Brain (organoid and tissue), 16 donors: ENCODE measurements at places on chromosomes 3 and 15.

GRCh38 chr3:45712434-45713110 lies 23.4 kb downstream of the SACM1L start:
- no peak for DNase-seq

DNA sequence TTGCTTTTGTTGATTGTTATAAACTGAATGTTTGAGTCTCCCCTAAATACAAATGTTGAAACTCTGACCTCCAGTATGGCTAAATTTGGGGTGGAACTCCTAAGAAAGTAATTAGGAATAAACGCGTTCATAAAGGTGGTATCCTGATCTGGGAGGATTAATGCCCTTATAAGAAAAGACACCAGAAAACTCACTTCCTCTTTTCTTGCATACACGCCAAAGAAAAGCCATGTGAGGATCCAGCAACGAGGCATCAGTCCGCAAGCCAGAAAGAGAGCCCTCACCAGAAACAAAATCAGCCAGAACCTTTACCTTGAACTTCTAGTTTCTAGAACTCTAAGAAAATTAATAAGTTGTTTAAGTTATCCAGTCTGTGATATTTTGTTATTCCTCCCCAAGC lies 37.4 kb upstream of the AZI2 start:
- no peak for DNase-seq

- DNase-seq: no peak
Observed at GRCh38 chr3:187465503-187465902, 97.3 kb downstream of the RTP4 start.

DNA sequence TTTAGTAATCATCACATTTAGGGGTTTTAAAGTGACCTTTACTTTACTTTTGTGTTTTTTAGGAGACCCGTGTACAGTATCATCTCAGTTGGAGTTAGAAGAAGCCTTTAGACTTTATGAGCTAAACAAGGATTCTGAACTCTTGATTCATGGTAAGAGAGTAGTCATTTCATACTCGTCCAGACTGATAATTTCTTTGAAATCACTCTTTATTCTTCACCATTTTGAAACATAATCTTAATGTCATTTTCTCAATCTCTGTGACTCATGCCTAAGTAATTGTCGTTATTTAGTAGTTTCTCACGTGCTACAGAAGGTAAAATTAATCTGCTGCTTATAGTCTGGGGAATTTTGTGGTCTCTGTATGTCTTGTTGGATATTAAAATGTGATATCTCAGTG lies 37.7 kb downstream of the PRKCI start:
- DNase-seq: no peak

DNA sequence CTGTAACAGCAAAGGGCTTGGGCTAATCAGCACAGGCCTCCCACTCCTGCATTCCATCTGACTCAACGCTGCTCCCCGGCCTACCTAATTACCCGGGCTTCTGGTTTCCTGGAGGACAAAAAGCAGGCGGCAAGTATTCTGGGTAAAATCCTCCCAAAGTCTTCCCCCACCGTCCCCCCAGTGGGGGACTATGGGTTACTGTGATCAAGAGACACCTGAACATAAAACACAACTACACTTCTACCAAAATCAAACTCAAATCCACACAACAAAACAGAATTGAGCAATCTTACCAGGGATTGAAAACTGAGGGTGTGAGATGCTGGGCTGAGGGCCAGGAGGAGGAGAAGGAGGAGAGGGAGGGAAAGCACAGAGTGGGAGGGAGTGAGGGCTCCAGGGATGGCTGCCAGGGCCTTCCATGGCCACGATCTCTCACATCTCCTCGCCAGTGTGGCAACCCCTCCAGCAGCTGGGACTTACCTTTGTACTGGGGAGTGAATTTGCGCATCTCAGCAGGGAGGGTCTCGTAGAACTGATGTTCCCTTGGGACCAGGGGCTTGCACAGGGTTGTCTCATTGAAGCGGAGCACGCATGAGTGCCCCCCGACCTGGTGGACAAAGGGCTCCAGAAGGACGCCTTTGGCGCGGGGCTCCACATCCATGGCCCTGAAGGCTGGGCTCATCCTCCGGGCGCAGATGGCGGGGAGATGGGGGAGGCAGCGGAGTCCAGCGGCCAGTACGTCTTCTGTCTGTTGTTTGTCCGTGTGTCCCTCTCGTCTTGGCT lies 9.1 kb upstream of the NCKIPSD start:
- DNase-seq: peak; percentile 86

- DNase-seq: no peak
Observed at GRCh38 chr3:114904633-114905032, 242.5 kb downstream of the ZBTB20 start.

DNA sequence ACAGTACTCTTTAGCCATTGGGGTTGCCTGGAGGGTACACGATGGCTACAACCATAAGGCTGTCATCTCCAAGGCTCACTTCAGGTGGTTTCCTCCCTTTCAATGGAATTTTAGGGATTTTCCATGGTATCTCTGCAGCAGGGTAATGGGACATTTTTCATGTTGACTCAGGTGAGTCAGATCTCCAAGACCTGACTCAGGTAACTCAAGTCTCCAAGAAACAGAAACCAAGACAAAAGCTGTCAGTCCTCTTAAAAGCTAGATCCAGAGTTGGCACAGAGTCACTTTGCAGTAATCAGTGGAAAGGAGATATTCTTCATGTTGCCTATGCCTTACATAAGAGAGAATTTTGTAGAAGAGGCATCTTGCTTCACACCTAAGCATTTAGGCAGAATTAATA lies 375.8 kb upstream of the ARPP21 start:
- DNase-seq: no peak

DNA sequence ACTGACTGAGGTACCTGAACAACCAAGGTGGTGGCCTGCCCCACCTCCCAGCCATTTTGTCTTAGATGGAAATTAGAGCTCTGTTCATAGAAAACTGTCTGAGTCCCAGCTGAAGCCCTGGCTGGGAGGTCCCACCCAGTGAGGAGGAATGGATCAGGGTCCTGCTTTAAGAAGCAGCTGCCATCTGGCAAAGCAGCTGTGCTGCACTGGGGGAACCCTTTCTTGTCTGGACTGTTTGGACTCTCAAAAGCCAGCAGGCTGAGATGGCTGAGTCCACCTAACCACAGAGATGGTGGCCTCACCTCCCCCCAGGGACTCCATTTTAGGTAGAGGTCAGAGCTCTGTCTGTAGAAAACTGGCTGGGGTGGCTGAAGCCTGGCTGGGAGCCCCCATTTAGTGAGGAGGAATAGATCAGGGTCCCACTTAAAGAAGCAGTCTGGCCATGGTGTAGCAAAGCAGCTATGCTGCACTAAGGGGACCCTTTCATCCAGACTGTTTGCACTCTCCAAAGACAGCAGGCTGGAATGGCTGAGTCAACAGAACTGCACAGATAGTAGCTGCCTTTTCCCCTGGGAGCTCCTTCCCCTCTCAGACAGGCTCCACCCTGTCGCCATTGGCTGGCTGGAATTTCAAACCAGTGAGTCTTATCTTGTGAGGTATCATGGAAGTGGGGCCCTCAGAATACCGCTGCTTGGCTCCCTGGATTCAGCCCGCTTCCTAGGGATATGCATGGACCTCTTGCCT lies 116.9 kb downstream of the EPHA6 start:
- DNase-seq: no peak

DNA sequence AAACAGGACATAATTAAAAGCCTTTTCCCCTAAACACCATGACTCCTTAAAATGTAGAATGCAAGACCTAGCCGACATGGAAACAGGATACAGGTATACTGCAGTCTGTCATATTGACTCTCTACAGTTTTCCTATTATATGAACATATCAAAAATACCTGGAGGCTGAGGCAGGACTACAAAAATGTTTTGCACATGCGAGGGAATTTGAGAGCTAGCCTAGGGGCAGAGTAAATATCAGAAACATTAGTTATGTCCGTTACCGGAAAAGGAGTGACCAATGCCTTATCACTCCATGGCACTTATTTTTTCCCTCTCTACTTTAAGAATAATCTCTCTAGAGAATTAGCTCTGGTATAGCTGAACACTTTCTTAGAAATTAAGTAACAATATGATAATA lies 732.3 kb downstream of the TUSC7 start:
- DNase-seq: no peak

GRCh38 chr15:76150971-76151598 lies 91.3 kb downstream of the TMEM266 start:
- peak; percentile 86 for DNase-seq

GRCh38 chr3:81585056-81585455 lies 176.4 kb downstream of the GBE1 start:
- DNase-seq: no peak

DNA sequence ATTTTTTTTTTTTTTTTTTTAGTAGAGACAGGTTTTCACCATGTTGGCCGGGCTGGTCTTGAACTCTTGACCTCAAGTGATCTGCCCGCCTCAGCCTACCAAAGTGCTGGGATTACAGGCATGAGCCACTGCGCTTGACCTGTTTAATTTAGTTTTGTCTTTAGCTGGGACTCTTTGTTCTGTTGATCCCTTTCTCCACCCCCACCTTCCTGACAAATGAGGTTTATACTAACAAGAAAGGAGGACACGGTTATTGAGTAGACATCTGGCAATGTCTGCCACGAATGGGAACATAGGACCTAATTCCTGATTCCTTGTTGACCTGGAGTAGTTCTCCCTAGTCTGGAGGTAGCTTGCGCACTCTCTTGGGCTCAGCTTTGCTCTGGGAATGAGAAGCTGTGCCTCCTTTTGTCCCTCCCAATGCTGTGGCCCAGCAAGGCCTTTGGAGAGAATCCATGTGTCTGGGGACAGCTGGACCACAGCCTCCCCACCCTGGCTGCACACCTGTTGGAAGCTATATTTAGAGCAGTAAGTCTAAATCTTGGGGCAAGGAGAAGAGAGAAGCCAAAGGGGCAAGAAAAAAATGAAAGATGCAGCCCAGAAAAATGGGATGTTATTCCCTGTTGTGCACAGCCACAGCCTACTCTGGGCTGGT lies 53.2 kb upstream of the ADPGK start:
- DNase-seq: no peak

- DNase-seq: no peak
Observed at GRCh38 chr3:88444251-88444650, 294.5 kb downstream of the C3orf38 start.

DNA sequence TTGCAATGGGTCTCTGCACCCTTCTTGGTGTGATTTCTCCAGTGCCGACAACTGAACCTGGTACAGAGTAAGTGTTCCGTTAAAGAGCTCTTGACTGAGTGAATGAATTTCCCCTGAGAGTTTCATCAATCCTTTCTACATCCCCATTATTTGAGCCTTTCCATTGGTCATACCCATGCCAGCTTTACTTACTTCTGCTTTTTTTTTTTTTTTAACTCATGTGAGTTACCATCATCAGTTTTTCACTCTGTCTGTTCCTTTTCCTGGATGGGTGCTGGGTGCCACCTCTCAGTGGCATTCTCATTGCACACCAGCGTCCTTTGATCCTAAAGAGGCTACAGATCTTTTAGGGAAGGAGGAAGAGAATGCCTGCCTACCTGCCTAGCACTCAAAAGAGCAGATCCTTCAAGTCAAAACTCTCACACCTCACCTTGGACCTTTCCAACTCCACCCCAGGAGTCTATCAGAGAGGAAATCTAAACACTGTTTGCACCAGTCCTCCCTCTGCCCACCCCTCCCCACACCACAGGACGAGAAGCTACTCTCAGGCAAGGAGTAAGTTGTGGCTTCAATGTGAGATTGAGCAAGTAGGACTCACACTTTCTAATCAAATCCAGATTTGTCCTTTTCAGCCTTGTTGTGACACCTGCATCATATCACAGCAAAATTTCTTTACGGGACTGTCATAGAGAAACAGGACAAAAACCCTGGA lies 13.1 kb upstream of the USP3 start:
- no peak for DNase-seq

DNA sequence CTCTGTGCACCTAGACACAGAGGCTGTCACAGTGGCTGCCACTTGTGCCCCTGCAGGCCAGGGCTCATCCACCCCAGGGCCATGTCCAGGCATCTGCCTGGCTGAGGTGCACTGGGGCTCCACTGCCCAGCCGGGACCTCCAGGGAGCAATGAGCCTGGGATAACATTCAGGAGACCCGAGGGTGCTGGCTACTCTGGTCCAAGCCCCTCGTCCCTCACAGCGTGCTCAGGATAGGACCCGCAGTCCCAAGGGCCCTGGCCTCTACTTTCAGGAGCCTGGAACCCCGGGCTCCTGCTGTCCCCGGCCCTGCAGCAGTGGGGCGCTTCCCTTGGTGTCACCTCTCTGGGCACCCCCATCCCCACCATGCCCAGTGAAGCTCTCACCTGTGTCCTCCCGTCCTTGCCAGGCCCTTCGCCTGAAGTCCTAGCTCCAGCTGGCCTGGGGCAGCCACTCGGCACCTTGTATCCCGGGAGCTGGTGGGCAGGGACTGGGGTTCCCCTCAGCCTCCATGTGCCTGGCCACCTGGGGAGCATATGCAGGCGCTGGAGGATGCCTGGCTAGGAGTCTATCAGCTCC lies 157.8 kb downstream of the NSMCE3 start:
- DNase-seq: no peak

DNA sequence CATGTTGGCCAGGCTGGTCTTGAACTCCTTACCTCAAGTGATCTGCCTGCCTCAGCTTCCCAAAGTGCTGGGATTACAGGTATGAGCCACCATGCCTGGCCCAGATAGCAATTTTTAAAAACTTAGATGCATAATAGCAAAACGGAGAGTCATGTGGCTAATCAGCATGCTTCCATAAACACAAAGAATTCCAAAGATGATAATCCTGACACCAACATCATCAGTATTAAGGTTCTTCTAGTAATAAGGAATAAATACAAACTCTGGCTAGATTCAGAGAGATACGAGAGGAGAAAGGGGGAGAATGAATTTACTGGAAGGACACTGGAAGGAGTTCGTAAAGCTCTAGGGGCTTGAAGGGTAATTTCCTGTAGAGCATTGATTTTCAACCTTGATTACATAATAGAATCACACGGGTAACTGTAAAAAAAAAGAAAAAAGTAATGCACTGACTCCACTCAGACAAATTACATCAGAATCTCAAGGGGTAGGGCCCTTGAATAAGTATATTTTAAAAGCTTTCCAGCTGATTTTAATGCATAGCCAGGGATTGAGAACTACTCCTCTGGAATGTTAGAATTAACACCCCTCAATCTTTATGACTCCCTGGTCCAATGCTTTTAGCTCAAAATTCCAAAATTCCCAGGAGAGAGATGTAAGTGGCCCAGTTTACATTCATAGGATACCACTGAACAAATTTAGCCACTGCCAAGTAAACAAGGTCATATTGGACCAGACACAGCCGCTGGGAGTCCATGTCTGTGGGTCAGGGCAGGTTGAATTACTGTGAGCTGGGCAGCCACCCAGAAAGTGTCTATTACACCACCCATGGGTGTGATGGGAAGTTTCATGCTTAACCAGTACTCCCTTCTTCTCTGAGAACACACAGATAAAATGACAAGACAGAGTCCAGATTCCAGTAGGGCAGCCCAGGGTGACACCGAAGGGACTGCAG lies 243.9 kb downstream of the TBL1XR1 start:
- DNase-seq: no peak

DNA sequence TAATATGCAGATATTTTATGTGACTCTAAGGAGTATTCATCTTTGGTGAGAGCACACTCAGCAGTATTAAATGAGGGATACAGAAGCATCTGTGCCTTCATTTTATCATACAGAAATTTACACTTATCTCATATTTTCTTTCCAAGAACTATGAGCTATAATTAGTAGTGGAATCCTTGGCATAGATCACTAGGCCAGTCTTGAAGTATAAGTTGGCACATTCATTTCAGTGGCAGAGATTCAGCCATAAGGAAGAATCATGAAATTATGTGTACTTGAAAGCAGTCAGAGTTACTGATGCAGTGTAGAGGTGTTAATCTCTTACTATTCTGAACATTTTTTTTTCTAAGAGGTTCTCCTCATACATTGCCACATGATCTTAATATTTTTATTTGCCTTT lies 393.6 kb upstream of the GOLIM4 start:
- DNase-seq: peak; percentile 99
